Neural crest cell (in vitro differentiated cells): ENCODE measurements at places on chromosomes 12 and 14. TPM values are rescaled to one million over a fixed set of nuclear protein-coding genes. Genes with fewer than 3 reads are reported as not detected.

The KCNMB4 gene
- total RNA-seq = 6.1 and 6.9 TPM in 2 replicates

The LRP1-AS gene
- total RNA-seq = not detected in 2 replicates

The TAS2R31 gene
- 2.1 and 2.5 TPM in 2 replicates for total RNA-seq

The MGP gene
- total RNA-seq = not detected in 2 replicates

The RTL1 gene
- total RNA-seq = 0.09 and 0.18 TPM in 2 replicates

The TAPBPL gene
- 0.73 and 1.2 TPM in 2 replicates for total RNA-seq

The NAV3 gene
- 4.7 and 5.0 TPM in 2 replicates for total RNA-seq

The RND1 gene
- total RNA-seq = 4.2 and 6.1 TPM in 2 replicates

DNA sequence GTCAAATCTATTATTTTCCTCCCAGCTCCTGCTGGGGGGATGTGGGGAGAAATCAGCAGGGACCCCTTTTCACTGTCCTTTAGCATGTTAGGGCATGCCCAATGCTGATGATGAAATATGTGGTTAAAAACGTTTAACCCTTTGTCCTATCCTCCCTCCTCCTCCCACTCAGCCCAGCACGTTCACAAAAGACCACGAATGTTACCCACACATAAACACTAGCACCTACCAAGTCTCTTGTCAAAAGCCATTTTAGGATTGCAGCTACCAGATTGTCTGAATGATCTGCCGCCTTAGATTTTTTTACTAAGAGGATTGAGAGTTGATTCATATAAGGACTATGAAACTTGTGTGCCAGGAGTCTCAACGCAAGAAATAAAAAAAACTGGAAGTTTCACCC, 70.4 kb downstream of the TBK1 start:
- H3K4me3 ChIP-seq = no peak overlapping the region
- no peaks in the 10 kb centered on the region for H3K36me3 ChIP-seq
- H3K27ac ChIP-seq = peak overlapping the region; percentile 64
- DNase-seq = no peak

DNA sequence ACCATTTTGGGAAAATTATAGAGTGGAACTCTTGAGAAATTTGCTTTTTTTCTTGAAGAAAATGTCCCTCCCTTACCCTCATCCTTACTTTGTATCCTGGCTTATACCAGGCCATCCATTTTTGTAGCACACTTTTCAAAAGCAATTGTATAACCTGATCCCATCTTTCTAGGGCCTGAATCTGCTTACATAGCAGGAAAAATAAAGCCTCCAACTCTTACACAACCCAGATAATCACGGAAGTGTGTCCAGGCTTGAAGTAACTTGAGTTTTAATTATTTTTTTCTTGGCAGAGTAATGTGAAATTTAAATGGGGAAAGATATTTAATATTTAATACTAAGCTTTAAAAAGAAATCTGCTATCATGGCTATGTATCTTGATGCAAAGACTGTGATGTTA, 23.0 kb downstream of the SERPINA3 start:
- peaks cover 42% of the 10 kb centered on the region for H3K27me3 ChIP-seq
- no peak overlapping the region for H3K27ac ChIP-seq
- H3K4me3 ChIP-seq = no peak overlapping the region
- H3K36me3 ChIP-seq = no peaks in the 10 kb centered on the region
- no peaks in the 10 kb centered on the region for H3K4me1 ChIP-seq
- DNase-seq = no peak

- no peak overlapping the region for H3K27ac ChIP-seq
- H3K36me3 ChIP-seq = no peaks in the 10 kb centered on the region
- DNase-seq = no peak
- H3K4me3 ChIP-seq = no peak overlapping the region
Measured at GRCh38 chr14:97813556-97813955, 1016.4 kb downstream of the VRK1 start.

DNA sequence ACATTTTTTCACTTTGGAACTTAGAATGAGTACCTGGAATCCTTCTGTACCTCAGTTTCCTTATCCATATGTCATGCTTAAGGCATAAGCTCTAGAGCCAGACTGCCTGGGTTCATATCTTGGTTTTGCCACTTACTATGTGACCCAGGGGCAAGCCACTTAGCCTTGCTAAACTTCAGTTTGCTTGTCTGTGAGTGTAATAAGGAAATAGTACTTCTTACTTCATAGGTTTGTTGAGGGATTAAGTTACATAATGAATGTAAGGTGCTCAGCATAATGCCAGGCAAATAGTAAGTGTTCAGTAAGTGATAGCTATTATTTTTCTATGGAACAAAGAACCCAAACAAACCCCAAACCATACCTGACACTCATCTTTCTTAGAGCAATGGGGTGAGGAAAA, 225.1 kb downstream of the BCAT1 start:
- H3K4me1 ChIP-seq = peaks cover 25% of the 10 kb centered on the region
- H3K27me3 ChIP-seq = no peaks in the 10 kb centered on the region
- DNase-seq = no peak
- H3K36me3 ChIP-seq = peaks cover 8% of the 10 kb centered on the region

DNA sequence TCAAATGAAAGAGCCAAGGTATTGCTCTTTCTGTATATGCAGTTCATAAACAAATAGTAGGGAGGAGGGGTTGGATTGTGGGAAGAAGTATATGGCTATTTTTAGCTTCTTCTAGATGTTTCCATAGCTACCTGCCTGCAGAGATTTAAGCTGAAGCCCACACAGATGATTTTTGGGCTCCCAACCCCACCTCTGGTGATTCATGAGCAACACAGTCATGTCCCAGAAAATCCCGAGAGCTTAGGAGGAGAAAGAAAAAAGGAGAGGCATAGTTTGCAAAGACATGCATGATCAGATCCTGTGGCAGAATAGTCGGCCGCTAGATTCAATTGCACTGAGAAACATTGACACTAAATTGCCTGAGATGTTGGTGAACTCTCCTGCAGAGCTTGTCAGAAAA, 13.8 kb downstream of the TESPA1 start:
- no peak for DNase-seq
- no peaks in the 10 kb centered on the region for H3K36me3 ChIP-seq
- no peak overlapping the region for H3K27ac ChIP-seq
- H3K27me3 ChIP-seq = peaks cover 6% of the 10 kb centered on the region
- H3K4me1 ChIP-seq = peaks cover 7% of the 10 kb centered on the region

GRCh38 chr14:74391479-74391878, 34.5 kb downstream of the SYNDIG1L start:
- H3K4me1 ChIP-seq = peaks cover 12% of the 10 kb centered on the region
- no peak for DNase-seq
- no peaks in the 10 kb centered on the region for H3K36me3 ChIP-seq
- no peak overlapping the region for H3K27ac ChIP-seq

DNA sequence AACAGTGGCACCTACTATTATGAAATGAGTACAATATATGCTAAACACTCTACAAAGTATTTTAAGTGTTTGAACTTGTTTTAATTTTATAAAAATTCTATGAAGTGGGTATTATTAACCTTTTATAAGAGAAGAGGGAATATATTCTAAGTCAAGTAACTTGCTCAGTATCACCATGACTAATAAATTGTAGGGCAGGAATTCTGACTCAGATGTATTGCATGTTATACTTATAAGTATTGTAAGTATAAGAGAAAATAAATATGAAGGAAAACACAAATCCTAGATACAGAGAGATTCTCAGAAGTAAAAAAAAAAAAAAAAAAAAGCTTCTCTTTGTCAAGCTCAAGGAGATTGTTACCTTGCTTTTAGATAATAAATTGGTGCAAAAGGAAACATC, 893.2 kb downstream of the SLC16A7 start:
- no peak for DNase-seq
- H3K27ac ChIP-seq = no peak overlapping the region
- no peaks in the 10 kb centered on the region for H3K4me1 ChIP-seq
- no peaks in the 10 kb centered on the region for H3K36me3 ChIP-seq
- no peaks in the 10 kb centered on the region for H3K27me3 ChIP-seq

DNA sequence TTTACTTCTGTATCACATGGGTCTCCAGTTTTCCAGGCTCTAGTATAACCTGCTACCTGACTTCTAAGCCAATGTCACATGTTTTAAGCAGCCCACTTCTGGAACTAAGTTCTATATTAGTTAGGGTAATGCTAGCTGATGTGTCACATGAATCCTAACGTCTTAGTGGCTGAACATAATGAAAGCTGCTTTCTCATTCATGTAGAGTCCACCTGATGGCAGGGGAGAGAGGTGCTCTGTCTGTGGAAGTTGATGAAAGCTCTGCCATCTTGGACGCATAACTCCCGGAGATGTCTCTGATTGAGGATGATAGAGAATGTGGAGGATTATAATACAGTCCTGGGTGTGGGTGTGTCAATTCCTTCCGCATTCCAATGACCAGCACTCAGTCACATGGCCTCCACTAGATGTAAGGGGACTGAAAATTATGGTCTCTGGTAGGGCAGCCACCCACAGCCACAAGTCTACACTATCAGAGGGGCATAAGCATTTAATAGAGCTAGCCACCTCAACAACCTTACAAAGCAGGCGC, 234.4 kb upstream of the CRY1 start:
- no peak overlapping the region for H3K27ac ChIP-seq
- no peak overlapping the region for H3K4me3 ChIP-seq
- peaks cover 60% of the 10 kb centered on the region for H3K27me3 ChIP-seq

DNA sequence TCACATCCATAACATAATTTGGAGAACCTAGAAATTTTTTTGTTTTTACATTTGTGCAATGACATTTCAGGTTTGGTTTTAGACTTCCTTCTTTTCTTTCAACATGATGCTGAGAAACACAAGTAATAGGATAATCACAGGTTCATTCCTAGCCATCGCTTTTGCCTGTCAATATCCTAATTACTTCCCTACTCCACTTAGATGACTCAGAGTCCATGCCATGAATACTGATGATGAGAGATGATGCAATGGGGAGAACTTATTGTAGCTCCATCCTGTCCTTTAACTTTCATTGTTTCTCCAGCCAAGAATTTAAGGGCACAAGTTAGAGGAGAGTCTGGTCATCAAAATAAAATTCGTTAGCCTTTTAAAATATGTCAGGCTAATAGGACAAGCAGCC, 101.3 kb downstream of the PTPRO start:
- H3K27me3 ChIP-seq = no peaks in the 10 kb centered on the region
- no peaks in the 10 kb centered on the region for H3K36me3 ChIP-seq
- H3K27ac ChIP-seq = no peak overlapping the region
- DNase-seq = no peak
- H3K4me1 ChIP-seq = no peaks in the 10 kb centered on the region
- H3K4me3 ChIP-seq = no peak overlapping the region

DNA sequence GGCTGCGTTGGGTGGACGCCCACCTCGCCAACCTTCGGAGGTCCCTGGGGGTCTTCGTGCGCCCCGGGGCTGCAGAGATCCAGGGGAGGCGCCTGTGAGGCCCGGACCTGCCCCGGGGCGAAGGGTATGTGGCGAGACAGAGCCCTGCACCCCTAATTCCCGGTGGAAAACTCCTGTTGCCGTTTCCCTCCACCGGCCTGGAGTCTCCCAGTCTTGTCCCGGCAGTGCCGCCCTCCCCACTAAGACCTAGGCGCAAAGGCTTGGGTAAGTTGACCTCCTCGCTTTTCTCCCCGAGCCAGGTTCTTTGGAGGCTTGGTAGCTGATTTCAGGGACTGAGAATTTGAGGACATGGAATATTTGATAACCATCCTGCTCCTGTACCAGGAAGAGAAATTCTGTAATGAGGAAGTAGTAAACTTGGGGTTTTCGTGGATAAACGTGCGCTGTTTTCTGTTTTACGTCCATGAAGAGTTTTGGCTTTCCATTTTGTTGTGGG, 530 bp downstream of the APAF1 start:
- DNase-seq = no peak
- H3K4me3 ChIP-seq = peak overlapping the region; percentile 97
- H3K4me1 ChIP-seq = peaks cover 25% of the 10 kb centered on the region
- H3K27ac ChIP-seq = peak overlapping the region; percentile 87
- H3K36me3 ChIP-seq = peaks cover 7% of the 10 kb centered on the region
- H3K27me3 ChIP-seq = no peaks in the 10 kb centered on the region

- no peak overlapping the region for H3K4me3 ChIP-seq
- H3K36me3 ChIP-seq = peaks cover 1% of the 10 kb centered on the region
- peaks cover 39% of the 10 kb centered on the region for H3K4me1 ChIP-seq
Measured at GRCh38 chr12:105933671-105934665, 204.8 kb downstream of the NUAK1 start.

- no peaks in the 10 kb centered on the region for H3K27me3 ChIP-seq
Measured at GRCh38 chr12:115968211-115968610, 309.3 kb downstream of the MED13L start.

GRCh38 chr12:14473707-14474287, 93.9 kb downstream of the PLBD1 start:
- H3K27ac ChIP-seq = no peak overlapping the region
- H3K4me3 ChIP-seq = no peak overlapping the region
- no peak for DNase-seq
- H3K36me3 ChIP-seq = peaks cover 73% of the 10 kb centered on the region

DNA sequence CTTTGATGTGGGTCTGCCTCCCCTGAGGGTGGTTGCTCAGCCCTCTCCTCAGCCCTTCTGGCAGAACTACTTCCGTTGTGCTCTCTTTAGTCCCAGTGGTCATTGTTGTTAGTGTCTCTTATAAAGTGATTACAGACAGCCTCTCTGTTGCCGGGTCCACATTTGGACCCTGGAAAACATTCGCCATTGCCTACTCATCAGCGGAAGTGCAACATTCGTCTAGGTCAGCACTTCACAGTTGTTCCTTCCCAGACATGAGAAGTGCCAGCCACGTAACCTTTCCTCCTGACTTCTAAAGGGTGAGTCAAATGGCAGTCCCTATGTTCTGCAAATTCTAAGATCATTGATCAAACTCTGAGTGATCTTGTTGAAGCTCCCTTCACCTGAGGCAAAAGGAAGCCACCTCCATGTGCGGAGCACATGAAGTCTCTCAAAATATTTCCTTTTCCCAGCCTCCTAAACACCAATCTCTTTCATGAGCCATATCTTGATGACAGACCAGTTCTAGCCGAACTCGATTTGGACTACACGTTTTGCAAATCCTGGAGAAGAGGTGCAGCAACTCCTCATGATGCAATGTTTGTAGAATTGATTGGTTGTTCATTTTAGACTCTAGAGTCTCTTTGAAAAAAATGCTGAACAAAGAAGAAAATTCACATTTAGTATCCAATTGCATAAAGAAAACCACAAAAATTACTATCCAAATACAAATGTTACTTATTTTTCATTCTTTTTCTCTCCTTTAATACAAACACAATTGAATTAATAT, 163.8 kb downstream of the RPL10L start:
- peak overlapping the region; percentile 79 for H3K27ac ChIP-seq
- no peaks in the 10 kb centered on the region for H3K27me3 ChIP-seq
- H3K36me3 ChIP-seq = no peaks in the 10 kb centered on the region
- H3K4me3 ChIP-seq = no peak overlapping the region

DNA sequence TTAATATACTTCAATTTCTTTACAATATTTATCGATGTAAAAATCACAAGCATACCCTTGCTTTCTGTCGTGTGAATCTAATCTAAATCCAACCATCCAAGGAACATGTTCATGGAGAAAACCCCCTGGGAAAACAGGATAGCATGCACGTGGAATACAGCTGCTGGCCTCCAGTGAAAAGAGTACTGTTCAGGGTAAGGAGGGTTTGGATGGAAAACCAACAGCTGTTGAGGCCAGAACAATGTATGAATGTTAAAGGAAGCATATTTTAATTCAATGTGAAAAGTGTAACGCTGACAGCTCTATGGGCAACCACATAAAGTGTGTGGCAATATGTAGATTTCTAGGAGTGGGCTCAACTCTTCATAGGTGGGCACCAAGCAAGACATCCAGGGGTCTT, 344.0 kb downstream of the TMEM132D start:
- no peaks in the 10 kb centered on the region for H3K4me1 ChIP-seq
- no peaks in the 10 kb centered on the region for H3K27me3 ChIP-seq
- H3K36me3 ChIP-seq = no peaks in the 10 kb centered on the region
- peak overlapping the region; percentile 19 for H3K27ac ChIP-seq
- DNase-seq = no peak

GRCh38 chr14:23185063-23185462, 1.6 kb upstream of the SLC7A8 start:
- DNase-seq = no peak
- no peaks in the 10 kb centered on the region for H3K4me1 ChIP-seq
- H3K27me3 ChIP-seq = peaks cover 5% of the 10 kb centered on the region
- no peak overlapping the region for H3K27ac ChIP-seq
- no peak overlapping the region for H3K4me3 ChIP-seq
